Activated CD8-positive, alpha-beta memory T cell treated with anti-CD3 and anti-CD28 coated beads for 4 hours (primary cell): ENCODE measurements at places on chromosomes 13 and 19.

DNA sequence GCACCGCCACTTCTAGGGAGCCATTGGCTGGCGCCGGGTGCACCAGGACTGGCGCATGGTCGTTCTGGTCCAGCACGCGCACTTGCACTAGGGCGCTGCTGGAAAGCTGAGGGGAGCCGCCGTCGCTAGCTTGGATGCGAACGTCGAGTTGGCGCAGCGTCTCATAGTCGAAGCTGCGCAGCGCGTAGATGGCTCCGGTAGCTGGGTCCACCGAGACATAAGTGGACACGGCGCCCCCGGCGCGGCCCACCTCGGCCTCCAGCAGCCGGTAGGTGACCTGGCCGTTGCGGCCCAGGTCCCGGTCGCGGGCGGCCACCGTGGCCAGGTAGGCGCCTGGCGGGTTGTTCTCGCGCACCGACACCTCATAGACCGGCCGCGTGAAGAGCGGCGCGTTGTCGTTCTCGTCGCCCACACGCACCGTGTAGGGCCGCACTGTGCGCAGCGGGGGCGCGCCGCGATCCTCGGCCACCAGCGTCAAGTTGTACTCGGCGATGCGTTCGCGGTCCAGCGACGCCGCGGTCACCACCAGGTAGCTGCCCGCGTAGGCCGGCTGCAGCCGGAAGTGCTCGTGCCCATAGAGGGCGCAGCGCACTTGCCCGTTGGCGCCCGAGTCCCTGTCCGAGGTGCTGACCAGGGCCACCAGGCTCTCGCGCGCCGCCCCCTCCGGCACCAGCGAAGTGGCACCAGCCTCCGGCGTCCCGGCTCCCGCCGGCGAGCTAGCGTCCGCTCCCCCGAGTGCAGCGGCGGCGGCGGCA, 1.7 kb downstream of the PCDH8 start:
- no peak for DNase-seq

DNA sequence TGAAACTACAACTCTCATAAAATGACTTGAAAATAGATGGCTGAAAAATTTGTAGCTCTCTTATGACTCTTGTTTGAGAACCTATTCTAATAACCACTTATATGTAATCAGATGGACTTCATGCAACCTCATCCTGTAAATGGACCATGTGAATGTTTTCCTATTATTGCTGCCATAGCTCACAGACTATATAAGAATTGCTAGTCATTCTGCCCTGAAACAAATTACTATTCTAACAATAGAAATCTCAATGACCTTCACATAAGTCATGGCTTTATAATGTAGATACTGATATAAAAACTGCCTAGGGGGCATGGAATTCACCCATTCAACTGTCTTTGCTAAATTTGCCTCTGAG, 1111.0 kb upstream of the ATXN8OS start:
- no peak for DNase-seq

- no peak for DNase-seq
Measured at GRCh38 chr13:55673910-55674309, 1466.8 kb upstream of the PRR20A start.

GRCh38 chr13:101624981-101625380, 172.5 kb downstream of the ITGBL1 start:
- no peak for DNase-seq

DNA sequence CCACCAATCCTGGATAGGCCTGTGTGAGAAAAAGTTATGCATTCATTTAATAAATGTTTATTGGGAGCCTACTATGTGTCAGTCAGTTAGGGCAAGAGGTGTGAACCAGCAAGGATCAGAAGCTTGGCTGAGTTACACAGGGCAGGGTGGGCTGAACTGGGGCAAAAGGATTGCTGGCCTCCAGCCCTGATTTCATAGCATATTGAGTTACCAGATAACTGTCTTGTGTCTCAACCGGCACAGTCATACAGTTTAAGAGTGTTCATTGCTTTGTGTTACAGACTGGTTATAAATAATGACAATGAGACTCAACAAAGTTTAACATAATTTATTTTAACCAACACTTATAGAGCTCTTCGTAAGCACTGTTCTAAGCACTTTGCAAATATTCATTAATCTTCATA, 253.8 kb downstream of the DLEU7 start:
- no peak for DNase-seq

DNA sequence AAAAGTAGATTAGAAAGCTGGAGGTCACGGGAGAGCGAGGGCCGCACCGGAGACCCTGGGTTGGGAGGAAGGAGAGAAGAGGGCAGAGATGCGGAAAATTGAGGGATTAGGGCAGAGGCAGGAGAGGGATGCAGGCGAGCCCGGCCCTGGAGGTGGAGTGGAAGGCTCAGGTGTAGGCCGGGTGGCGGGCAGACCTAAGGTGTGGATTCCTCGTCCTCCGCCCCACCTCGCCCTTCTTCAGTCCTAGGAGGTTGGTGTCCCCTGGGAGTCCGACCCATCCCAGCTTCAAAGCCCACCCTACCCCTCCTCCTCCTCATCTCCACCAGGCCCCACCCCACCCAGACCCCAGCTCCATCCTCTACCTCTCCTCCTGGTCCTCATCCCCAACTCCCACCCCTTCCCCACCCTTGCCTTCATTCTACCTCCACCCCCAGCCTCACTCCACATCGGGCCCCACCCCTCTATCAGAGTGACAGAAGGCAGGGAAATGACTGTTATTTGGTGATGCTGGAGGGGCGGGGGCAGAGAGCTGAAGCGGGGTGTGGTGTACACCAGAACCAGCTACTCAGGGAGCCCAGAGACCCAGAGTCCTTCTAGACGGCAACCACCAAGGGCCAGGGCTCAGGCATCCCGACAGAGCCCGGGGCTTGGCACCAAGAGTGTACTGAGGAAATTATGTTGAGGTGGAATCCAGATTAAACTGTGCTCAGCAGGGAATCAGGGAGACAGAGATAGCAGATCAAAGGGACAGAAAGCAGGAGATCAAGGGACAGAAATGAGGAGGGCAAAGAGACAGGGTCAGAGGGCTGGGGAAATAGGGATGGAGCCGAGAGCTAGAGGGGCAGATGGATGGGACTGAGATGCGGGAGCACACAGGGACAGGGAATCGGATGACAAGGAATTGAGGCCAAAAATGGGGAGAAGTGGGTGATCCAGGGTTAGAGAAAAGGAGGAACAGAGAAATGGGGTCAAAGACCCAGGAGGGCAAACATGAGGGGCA, 6.4 kb downstream of the ERFL start:
- DNase-seq = no peak

GRCh38 chr13:78576261-78576660, 27.1 kb downstream of the POU4F1 start:
- DNase-seq = no peak

DNA sequence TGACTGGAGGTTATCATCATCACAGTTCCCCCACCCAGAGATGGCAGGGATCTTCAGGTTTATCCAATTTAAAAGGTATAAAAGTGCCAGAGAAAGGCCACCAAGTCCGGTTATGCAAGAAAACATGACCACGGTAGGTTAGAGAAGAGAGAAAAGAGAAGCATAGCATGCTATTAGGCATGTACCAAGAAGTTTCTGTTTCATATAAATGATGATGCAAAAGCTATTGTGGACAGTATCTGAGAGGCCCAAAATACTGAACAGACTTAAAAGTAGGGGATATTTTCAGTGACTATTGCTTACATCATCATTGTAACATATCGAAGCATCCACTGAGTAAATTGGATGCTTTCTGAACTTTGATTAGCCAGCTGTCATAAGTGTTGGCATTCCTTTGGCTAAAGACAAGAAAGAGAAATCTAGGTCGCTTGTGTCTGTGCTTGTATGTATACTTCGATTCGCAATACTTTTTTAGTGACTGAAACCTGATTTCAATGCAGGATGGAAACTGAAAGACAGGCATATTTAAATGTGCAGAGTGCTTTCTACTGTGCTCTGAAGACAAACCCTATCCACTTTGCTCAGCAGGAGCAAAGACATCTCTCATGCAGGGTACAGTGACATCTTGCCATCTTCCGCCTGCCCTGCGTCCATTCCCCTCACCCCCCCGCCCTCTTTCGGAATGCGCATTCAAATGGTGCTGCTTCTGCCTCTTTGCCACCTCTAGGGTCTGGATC, 180.3 kb downstream of the SHISA2 start:
- DNase-seq = no peak
